ENCODE measurements at places on chromosomes 7 and 10. TPM values are rescaled to one million over a fixed set of nuclear protein-coding genes. Genes with fewer than 3 reads are reported as not detected.

The TLX1 gene
- 0.15 TPM for total RNA-seq

The TMEM196 gene
- total RNA-seq, result not detected

The MUC12 gene
- not detected for total RNA-seq

The CFAP70 gene
- total RNA-seq, result 0.30 TPM

The GOT1 gene
- 34.4 TPM for total RNA-seq

The FAM13C gene
- total RNA-seq, result not detected

The CRPPA gene
- 1.7 TPM for total RNA-seq

The PRSS37 gene
- total RNA-seq, result not detected

The VAX1 gene
- total RNA-seq, result not detected

The MMRN2 gene
- 377 TPM for total RNA-seq

The NPC1L1 gene
- total RNA-seq, result not detected

The FAM25A gene
- not detected for total RNA-seq

The AKR1D1 gene
- not detected for total RNA-seq

The PCDH15 gene
- total RNA-seq, result 0.30 TPM

The DAGLB gene
- total RNA-seq, result 21.1 TPM

The ARL4A gene
- 77.8 TPM for total RNA-seq

The RTKN2 gene
- total RNA-seq, result 1.3 TPM

The NPY gene
- not detected for total RNA-seq

The WNT8B gene
- not detected for total RNA-seq

The PNLIP gene
- total RNA-seq, result not detected

The CEP55 gene
- total RNA-seq, result 45.8 TPM

The CHST12 gene
- total RNA-seq, result 1.3 TPM

The SEM1 gene
- total RNA-seq, result 42.6 TPM

The GOLGA7B gene
- total RNA-seq, result not detected

The PDCD11 gene
- total RNA-seq, result 42.9 TPM

The C10orf53 gene
- total RNA-seq, result not detected

The LIPM gene
- total RNA-seq, result not detected

The HTRA1 gene
- 93.9 TPM for total RNA-seq

The HABP2 gene
- not detected for total RNA-seq

The DPYSL4 gene
- 2.3 TPM for total RNA-seq

The ELN gene
- total RNA-seq, result 0.30 TPM

The PPP1R9A gene
- 4.0 TPM for total RNA-seq

The HTR7 gene
- 0.32 TPM for total RNA-seq

The ADAP1 gene
- 0.91 TPM for total RNA-seq

The PDZD8 gene
- total RNA-seq, result 13.6 TPM

The MKX gene
- not detected for total RNA-seq

The KIN gene
- total RNA-seq, result 6.5 TPM

The TFR2 gene
- total RNA-seq, result not detected

The PRPS1L1 gene
- not detected for total RNA-seq

The GNAT3 gene
- total RNA-seq, result not detected

The PPP1R3C gene
- total RNA-seq, result 1.9 TPM

The FBH1 gene
- 104 TPM for total RNA-seq

The CDK14 gene
- total RNA-seq, result 17.9 TPM

The OR2A1 gene
- total RNA-seq, result under 0.01 TPM
